ENCODE measurements at places on chromosomes 2 and 18.

DNA sequence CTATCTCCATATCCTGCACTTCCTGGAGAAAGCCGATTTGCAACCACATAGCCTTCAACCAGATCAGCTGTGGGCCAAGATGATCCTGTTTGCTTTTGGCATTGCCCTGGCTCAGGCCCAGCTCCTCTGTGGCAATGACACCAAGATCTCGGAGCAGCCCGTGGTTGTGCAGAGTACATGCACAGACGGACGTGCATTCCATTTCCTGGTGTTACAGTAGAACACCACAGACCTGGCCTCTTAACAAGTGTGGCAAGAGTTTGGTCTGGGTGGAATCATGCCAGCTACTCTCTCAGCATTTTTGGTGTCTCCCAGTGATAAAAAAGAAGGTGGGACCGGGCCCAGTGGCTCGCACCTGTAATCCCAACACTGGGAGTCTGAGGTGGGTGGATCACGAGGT is 20.0 kb downstream of the MALT1 start:
- no peak for DNase-seq

DNA sequence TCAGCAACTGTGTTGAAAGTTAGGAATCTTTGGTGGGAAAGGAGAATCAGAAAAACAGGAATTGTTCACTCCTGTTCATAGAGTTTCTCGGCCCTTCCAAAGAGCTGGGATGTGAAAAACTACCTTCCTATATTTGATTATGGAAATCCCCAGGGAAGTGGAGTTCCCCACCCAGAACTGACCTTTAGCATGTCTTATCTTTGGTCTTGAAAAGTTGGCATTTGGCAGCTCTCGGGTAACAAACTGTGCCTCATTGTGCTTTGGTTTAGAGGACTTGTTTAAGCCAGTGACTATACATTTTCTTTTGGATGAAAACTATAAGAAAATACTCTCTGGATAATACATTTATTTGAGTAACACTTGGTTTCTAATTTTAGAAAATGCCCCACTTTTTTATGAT is 51.3 kb upstream of the CERS6 start:
- no peak for DNase-seq

- no peak for DNase-seq
These were observed 37.0 kb upstream of the PKDCC start for GRCh38 chr2:42010743-42011298.

GRCh38 chr2:136025057-136025973 is 39.9 kb upstream of the DARS1 start:
- peak; percentile 72 for DNase-seq

DNA sequence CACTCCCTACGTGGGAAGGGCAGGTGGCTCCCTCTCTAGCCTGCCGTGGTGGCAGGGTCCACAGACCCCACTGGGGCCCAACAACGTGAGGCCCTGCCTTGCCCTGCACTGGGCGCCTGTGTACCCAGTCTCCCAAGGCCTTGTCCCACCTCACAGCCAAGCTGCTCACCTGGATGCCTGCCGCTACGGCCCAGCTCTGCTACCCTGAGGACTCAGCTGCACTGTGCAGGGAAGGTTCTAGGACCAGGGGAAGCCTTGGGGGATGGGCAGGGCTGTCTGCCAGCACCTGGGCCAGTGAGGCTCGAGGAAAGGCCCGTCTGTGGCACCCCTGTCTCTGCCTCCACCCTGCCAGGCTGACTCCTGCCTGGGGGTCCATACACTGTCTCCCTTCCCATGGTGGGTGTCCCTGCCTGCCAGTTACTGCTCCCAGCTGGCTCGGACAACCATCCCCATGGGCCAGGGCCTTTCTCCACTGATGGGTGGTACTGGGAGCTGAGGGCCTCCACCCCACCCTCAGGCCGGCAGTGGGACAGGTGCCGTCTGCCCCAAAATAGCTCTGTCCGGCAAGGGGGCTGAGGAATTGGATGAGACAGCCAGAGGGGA is 33.2 kb downstream of the HS6ST1 start:
- DNase-seq, result no peak

GRCh38 chr18:28855989-28856388 is 679.1 kb upstream of the CDH2 start:
- no peak for DNase-seq

GRCh38 chr2:28616396-28616999 is 120.6 kb downstream of the PLB1 start:
- DNase-seq, result no peak

DNA sequence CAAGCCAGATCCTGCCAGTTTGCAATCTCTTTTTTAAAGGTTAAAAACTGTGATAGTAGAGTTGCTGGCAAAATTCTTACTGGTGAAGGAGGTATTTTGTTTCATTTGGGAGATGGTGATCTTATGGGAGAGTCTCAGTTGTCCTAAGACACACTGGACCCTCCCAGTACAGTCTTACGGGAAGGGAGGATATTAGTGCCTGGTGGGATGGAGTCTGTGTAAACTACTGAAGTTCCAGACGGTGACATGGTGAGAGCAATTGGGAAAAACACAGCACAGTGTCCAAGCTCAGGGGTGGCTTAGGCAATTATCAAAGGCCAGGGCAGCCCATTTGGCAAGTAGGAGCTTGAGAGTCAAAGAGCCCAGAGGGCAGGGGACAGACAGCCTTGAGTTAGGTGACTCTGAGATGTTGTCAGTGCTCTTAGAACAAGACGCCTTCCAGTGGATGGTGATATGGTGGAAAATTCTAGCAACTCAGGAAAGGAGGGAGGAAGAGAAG is 143.7 kb upstream of the CCDC68 start:
- no peak for DNase-seq

DNA sequence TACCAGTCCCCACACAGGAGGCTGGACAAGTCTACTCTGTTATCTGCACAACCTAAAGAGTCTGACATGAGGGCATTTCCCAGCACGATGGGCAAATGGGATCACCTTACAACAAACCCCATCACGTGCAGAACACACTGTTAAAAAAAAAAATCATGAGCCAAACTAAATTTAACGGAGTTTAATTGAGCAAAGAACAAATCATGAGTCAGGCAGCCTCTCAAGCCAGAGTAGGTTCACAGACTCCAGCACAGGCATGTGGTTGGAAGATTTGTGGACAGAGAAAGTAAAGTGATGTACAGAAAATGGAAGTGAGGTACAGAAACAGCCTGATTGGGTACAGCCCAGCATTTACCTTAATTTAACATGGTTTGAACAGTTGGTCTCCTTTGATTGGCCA is 59.9 kb downstream of the KYNU start:
- no peak for DNase-seq

DNA sequence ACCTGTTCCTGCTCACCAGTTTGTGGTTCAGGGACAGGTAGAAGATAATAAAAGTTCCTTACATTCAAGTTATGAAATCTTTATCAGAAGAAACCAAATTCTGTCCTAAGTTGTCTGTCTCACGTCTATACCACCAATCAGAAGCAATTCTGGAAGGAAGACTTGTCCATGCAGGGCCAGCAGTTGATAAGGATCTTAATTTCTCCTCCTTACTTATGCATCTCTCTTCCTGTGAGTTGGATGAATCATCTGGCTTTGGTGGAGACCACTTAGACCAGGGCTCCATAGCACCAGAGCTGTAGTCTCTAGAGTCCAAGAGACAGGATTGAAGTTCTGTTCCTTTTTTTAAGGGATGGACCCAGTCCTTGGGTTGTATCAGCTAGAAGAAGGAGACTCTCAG is 106.5 kb downstream of the APOB start:
- DNase-seq, result no peak

GRCh38 chr2:1104364-1104763 is 153.7 kb downstream of the SNTG2 start:
- DNase-seq, result no peak

GRCh38 chr18:46413684-46414083 is 243.3 kb downstream of the LOXHD1 start:
- no peak for DNase-seq

DNA sequence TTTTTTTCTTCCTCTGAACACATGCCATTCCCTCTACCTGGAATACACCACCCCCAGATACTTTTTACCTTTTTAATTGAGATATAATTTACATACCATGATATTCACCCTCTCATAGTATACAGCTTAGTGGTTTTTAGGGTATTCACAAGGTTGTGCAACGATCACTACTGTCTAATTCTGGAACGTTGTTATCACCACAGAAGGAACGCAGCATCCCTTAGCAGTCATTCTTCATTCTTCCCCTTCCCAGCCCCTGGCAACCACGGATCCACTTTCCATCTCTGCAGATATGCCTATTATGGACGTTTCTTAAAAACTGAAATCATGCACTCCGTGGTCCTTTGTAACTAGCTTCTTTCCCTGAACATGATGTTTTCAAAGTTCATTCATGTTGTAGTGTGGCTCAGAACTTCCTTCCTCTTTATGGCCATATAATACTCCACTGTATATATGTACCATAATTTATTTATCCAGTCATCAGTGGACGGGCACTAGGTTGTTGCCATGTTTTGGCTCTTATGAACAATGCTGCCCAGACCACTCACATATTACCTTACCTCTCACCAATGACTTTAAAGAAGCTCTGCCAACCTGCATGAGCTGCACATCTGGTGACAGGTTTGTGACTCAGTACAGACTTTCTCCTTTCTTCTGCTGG is 168.9 kb downstream of the CTIF start:
- no peak for DNase-seq

- no peak for DNase-seq
These were observed 14.9 kb upstream of the DGKD start for GRCh38 chr2:233339427-233339826.

DNA sequence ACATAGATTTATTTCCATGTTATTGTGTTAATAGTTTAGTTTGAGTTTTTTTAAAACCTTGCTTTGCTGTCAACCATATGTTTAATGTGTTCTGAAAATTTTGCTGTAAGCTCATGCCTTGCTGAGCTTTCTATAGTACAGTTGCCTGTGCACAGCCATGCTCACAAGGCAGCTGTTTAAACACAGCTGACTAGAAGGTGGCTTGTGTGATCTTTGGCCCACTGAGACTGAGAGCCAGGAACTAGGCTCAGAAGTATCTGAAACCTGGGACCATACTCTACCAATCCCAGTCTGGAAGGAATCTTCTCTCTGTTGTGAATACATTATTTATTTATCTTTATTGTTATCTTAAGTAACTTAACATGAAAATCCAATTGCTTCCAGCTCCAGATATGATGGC is 350.5 kb downstream of the KIAA1328 start:
- DNase-seq, result no peak

Data from natural killer cell treated with Interleukin-12 subunit alpha and Interleukin-12 subunit beta and Interleukin-15 and Interleukin-18, amount 100 ng/mL, for 72 hours (primary cell).